ENCODE measurements at places on chromosomes 4 and X.

DNA sequence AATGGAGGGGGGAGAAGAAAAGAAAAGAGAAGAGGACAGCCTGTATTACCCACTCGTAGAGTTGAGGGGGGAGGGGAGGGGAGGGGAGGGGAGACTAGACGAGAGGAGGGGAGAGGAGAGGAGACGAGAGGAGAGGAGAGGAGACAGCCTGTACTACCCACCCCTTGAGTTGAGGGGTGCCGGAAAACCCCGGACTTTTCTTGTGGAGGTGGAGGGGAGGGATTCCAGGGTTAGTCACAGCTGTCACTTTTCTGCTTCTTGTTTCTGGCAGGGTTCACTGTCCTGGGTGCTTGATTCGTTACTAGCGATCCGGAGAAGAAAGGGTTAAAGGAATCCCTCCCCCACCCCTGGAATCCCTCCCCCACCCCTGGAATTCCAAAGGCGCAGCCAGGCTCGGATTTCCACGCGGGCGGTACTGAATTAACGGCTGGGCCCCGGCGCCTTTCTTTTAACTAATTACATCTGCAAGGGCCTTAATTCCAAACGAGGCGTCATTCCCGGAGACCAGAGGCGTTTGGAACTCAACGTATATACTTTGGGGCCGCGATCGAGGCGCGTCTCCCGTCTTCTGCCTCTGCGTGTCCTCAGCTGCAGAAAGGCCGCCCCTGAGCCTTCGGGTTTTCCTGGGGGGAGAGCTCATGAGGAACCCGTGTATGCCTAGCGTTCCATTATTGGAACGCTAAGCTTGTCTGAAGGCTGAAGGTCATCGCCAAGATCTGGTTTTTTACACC, 20.1 kb upstream of the CSF2RA start:
- DNase-seq: no peak

DNA sequence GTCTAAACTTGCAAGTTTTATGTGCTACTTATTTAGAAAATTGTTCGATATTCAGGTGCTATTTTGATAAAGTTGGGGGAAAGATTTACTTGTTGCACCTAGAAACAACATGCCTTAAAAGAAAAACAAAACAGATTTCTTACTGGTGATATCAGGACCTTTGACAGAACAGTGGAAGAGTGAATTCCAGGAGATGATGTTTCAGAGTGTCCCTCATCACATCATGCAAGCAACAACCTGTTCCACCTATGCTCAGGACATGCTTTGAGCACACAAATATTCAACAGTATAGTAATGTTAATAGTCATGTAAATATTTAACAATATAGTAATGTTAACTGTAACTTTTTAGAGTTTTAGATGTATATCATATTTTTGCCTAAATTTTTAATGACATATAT, 23.9 kb upstream of the RNF128 start:
- DNase-seq: no peak

DNA sequence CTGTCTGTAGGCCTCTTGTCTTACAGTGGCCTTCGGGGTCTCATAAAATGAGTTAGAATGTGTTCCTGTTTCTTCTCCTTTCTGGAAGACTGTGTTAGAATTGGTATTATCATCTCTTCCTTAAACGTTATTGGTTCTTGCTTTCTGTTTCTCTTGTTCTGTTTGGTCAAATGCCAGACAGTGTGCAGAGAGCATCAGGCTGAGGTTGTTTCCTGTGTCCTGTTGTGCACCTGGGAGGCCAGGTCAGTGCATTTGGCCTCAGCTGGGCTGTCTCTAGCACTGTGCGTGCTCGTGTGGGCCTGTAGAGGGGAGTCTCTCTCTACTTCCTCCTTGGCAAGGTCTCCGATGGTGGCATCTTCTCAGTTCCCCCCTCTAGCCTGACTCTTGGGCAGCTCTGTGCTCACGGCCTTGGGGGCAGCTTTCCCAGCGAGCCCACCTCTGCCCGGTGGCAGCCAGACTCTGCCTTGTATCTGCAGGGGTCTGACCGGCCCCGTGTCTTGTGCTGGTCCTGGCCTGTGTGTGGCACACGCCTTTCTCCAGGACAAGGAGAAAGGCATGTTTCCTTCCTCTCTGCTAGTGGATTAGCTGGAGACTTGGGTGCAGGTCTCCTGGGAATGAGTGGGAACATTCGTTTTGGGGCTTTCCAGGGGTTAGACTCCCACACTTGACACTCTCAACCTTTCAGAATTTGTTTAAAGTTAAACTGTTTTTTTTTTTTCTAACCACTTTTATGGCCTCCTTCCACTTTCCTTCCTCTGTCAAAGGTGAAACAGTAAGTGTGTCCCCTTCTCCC, 62.3 kb downstream of the FAM193A start:
- peak; percentile 72 for DNase-seq

GRCh38 chrX:11064851-11065600, 46.1 kb upstream of the HCCS start:
- DNase-seq: no peak

DNA sequence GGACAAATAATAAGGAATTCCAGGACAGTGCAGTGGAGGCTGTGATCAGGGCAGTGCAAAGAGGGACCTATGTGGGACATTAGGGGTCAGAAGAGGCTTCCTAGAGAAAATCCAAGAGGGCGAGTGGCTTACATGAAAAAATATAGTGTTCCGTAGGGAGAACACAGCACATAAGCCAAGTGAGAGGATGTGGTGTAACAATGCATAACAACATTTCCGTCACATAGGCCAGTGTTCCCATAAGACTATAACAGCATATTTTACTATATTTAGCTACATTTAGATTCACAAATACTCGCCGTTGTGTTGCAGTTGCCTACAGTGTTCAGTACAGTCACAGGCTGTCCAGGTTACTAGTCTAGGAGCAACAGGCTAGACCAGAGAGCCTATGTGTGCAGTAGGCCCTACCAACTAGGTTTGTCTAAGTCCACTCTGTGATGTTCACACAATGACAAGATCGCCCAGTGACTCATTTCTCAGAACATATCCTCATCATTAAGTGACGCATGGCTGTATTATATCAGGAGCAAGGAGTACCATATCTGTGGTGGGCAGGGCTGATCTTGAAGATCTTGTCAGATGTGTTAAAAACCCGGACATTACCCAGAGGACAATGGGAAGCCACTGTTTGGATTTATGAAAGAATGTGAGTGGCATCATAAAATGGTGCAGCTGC, 74.0 kb upstream of the TBL1X start:
- DNase-seq: no peak

DNA sequence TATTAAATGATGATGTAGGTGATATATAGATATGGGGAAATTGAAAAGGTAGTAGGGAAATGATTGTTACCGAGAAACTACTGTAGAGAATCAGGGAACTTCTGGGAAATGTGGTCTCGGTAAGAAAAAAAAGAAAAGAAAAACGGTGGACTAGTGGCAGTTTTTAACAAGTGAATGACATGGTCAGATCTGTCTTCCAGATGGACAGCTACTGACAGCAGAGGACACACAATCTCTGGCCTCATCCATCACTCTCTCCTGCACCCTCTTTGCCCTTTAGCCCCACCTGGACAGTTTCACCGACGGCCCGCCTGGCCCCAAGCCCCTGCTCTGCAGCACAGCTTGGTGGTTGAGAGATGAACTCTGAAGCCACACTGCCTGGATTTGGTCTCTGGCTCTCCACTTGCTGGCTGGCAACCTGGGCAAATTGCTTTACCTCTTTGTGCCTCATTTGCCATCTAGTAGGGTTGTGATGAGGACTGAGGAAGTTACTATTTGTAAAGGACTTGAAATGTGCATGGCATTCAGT, 23.4 kb downstream of the RBM47 start:
- no peak for DNase-seq

DNA sequence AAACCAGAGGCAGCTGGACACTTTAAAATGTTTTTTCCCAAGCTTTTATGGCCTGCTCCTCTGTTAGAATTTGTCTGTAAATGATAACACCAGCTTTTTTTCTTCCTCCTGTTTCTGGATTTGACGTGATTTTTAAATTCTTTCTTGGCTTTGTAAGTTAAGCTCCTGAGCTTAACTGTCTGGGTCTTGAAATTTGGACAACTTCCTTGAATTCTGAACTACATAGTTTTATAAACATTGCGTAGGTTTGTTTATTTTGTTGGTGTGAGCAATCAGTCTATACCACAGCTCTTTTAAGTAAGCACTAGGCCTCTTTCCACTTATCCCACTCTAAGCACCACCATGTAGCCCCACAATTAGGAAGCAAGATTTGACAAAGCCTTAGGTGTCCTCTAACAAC, 144.4 kb upstream of the GUCY1A1 start:
- no peak for DNase-seq

DNA sequence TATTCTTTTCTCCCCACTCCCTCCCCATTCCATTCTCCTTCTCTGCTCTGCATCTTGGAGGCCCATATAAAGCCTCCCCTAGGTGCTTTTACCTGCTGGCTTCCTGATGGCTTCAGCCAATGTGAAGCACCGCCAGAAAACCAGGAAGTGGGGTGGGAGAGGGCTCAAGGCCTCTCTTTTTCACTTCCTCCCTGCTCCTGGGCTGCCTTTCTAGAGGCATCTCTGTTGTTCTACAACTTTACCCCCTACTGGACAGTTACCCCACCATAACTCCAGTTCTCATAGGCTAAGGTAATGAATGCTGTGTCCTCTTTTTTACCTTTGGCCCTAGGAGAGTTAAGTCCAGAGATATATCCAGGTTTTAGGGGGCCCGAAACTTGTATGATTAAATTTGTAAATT, 62.4 kb upstream of the PPARGC1A start:
- DNase-seq: peak; percentile 6

- DNase-seq: no peak
Measured at GRCh38 chrX:125404667-125405160, 85.0 kb downstream of the TEX13C start.

- DNase-seq: no peak
Measured at GRCh38 chrX:6694977-6695376, 160.1 kb upstream of the VCX3A start.

DNA sequence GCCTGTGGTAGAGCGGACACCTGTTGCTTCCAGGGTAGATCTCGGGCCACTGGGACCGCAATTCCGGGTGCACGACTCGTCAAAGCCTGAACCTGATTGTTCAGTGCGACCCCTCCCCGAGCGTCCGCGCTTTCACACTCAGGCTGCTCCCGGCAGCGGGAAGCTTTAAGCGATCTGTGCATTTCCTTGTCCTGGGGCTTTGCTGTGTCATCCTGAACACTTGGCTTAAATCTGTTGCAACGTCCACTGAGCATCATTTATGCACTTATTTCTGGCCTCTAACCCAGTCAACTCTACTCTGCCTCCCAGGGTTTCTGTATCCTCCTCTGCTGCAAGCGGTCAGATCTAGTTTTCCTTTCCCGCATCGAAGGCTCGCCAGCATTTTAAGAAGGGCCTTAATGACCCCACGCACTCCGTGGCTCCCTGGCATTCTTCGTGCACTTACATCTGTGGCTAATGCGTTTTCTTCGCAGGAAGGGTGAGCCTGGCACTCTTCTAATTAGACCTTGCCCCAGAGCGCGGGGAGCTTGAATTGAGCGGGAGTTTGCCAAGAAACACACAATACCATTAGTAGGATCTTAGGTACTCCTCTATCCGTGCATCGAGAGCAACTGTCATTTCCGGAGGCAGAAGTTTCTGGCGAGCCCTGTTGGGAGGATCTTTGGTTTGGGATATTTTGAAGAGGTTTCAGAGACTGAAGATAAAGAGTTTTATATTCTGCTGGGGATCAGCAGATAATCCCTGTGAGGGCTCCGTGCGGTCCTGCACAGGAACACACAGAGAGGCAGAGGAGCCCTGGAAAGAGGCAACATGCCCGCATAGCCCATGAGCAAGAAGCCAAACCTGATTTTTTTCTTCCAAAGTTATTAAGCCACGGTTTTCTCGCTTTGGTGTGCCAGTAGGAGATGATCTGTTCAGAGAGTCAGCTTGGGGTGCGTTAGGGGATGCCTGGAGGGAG, 654 bp upstream of the DDIT4L start:
- DNase-seq: no peak

DNA sequence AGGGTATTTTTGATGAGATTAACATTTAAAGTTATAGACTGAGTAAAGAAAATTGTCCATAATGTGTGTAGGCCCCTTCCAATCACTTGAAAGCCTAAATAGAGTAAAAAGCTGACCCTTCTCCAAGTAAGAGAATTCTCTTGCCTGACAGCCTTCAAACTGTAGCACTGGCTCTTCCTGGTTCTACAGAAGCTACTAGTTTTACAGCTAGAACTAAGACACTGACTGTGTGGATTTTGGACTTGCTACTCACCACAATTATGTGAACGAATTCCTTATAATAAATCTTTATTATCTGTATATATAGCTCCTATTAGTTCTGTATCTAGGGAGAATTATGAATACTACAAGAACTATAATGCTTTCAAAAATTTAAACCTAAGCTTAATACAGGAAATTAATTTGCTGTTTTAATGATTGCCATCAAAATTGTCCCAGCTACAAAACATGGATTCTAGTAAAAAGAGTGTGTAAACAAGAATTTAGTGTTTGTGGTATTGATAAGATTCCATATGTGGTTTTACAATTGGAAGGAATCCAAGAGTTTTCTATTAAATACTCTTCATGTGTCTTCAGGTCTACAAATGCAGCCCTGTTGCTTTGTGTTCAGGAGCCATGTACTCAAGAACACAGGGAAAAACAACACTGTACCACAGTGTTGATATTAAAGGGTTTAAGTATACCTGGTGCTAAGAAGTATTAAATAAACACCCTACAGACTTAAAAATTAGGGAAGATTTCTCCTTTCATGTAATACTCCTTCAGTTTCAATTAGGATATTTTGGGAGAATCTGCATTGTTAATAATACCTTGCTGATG, 366.5 kb downstream of the CXXC4 start:
- DNase-seq: no peak

GRCh38 chr4:48660347-48660746, 119.7 kb downstream of the FRYL start:
- no peak for DNase-seq

DNA sequence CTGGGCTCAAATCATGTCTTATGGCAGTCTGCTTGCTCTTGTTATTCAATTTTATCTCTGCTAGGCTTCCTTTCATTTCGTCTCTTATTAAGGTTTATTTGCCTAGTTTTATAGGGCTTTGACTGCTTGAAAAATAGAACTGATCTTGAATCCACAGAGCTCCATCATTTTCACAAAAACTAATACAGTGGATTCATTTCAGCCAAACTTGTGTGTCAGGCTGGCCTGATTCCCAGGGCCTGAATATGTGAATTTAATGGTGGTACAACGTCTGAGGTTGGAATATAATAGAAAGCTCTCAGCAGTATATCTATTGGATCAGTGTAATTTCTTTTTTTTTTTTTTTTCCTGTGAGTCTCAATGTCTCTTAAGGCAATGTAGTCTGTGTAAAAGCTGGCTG, 123.3 kb downstream of the POU4F2 start:
- no peak for DNase-seq

All from germinal center (tissue), 1 donor.